ENCODE measurements at places on chromosomes 1 and 21.
A peak's percentile ranks its signal among the peaks of the same experiment; 100 is the strongest.

DNA sequence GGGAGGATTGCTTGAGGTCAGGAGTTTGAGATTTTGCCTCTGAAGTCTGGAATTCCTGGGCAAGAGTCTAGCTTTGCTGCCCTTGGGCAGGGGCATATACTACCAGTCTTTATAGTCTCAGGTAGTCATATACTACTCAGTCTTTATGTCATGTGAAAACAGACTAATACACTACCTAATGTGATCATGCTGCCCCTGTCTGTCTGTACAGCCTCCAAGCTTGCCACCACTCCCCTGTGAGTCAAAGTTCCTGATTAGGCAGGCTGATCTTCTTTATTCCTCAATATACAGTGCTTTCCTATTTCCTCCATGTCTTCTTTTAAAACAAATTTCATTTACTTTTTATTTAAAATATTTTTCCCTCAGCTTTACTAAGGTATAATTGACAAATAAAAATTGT, 105.3 kb upstream of the BEND5 start:
- DNase-seq = no peak

- no peak for DNase-seq
Observed at GRCh38 chr1:168223261-168223660, 2.5 kb upstream of the SFT2D2 start.

DNA sequence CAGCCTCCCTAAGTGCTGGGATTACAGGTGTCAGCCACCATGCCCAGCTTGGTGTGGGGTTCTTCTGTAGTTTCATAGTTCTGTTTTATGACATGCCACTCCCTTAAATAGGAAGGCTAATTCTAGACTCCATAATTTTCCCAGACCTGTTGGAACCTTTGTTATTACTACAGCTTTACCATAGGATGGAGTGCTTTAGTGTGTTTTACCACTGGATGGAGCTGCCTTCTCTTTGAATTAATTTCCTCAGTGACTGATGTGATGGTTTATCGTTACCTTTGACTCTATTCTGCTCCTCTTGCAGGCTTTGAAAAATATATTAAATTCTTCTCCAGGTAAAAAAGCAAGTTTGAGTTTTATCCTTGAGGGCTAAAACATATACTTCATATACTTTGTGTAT, 84.6 kb upstream of the NEK7 start:
- DNase-seq = no peak

- no peak for DNase-seq
Observed at GRCh38 chr1:202579806-202580205, 130.4 kb downstream of the SYT2 start.

- DNase-seq = no peak
Observed at GRCh38 chr1:234530672-234531071, 51.7 kb upstream of the TARBP1 start.

DNA sequence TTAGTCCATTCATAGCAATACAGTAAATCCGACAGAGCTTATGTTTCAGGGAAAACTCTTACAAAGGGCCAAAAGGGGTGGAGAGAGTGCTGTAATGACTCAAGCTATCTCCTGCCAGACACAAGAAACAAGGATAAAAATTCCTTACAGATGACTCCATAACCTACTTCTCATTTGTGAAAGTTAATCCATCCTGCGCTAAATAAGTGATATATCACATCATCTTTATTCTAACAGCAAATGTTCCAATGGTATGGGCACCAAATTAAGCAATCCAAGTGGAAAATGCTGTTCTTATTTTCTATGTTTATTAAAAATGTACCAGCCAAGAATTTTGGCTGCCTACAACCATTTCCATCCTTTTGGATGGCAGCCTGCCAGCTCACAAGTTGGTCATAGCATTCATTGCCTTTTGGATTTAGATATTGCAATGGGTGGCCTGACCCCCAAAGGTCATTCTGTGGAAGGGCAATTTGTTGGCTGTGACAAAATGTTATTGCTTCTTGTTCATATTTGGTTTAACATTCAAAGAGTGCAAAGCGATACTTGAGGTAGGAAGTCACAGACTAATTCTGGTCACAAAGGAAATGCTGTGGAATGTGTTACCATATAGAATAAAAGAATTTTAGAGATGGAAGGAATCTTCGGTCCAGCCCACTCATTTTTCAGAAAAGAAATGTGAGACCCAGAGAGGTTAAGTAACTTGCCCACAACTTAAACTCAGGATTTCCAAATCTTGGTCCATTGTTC, 2.8 kb upstream of the ENAH start:
- no peak for DNase-seq

DNA sequence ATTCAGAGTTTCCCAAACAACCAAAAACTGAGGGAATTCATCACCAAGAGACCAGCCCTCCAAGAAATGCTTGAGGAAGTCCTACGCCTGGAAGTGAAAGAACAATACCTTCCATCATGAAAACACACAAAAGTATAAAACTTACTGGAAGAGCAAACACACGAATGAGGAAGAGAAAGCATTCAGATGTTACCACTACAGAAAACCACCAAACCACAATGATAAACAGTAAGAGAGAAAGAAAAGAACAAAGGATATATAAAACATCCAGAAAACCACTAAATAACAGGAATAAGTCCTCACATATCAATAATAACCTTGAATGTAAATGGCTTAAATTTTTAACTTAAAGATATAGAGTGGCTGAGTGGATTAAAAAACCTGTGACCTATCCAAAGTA, 58.5 kb upstream of the BCL10 start:
- DNase-seq = no peak

- no peak for DNase-seq
Observed at GRCh38 chr1:32893198-32894018, 7.1 kb downstream of the HPCA start.

DNA sequence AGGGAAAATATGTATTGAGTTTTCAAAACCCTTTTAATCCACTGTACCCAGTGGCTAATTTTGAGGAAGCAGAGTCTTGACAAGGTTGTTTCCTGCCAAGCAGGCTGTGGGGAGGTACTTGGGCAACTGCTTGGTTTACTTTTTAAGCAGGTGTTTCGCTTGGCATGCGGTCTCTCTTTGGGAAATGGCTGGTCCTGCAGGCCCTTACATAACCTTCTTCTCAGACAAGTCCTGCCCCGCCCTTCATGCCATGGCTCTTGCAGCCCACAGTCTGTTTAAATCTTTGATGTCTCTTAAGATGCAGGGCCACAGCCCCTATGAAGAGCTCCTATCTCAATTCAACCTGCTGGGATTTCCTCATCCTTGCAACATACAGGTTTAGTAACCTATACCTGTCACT, 36.0 kb upstream of the ABCD3 start:
- DNase-seq = no peak

DNA sequence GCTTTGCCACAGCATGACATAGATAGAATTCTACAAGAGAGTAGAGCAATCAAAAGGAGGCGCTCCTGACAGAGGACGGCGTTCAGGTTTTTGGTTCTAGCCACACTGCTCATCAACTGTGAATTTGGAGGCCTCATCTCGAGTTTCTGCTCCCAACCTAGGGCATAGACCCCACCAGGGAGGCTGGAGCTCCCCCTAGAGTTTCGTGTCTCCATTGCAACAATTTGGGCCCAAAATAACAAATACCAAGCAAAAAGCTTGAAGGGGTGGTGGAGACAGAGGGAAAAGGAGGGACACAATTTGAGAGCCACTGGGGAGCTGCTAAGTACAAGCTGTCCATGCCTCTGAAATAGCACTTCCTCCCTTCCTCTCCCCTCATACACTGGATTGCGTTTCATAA, 297.0 kb downstream of the GPATCH2 start:
- DNase-seq = peak; percentile 32

GRCh38 chr1:173333581-173333980, 126.5 kb upstream of the TNFSF4 start:
- DNase-seq = no peak

DNA sequence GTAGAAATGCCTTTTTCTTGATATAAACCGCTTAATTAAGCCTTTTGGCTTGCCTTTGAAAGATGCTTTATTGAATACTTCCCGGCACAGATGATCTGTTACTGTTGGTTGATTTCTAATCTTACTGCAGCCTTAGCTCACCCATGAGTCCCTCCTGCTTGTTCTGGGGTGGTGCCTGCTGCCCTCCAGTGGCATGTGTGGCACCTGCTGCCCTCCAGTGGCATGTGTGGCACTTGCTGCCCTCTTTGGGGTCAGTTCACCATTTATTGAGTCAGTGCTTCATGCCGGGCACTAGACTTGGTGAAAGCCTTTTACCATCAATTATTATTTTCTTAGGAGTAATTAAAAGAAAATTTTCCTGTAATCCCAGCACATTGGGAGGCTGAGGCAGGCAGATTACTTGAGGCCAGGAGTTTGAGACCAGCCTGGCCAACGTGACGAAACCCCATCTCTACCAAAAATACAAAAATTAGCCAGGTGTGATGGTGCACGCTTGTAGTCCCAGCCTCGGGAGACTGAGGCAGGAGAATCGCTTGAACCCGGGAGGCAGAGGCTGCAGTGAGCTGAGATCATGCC, 54.3 kb downstream of the ADARB1 start:
- no peak for DNase-seq

DNA sequence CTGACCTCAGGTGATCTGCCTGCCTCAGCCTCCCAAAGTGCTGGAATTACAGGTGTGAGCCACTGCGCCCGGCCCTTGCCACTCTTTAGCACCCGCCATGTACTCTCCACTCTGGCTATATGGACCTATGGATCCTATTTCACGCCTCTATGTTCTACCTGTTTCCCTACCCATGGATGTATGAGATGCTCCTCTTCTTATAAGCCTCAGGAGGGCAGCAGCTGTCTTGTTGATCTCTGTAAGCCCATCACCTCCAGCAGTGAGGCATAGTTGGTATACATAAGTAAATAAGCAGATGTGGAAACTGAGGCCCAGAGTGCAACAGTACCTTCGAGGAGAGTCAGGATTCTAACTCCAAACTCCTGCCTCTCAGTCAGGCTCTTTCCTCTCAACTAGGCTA, 24.7 kb upstream of the ARTN start:
- no peak for DNase-seq

- no peak for DNase-seq
Observed at GRCh38 chr1:2784854-2785630, 16.5 kb downstream of the TTC34 start.

DNA sequence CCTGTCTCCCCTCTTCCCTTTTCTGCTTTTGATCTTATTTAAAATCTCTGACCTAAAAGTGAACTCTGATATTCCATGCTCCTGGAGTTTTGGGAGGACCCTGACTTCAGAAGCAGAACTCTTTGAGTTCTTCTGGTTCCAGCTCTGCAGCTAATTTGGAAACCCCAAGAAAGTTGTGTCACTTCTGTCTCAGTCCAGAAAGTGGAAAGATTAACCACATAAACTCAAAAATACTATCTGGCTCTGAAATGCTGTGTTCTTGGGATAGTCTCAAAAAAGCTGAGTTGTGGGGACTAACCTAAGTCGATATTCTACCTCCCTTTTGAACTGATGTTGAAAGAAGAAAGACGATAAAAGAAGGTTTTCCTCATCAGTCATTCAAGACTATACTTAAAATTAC, 59.8 kb downstream of the ITPKB start:
- no peak for DNase-seq

DNA sequence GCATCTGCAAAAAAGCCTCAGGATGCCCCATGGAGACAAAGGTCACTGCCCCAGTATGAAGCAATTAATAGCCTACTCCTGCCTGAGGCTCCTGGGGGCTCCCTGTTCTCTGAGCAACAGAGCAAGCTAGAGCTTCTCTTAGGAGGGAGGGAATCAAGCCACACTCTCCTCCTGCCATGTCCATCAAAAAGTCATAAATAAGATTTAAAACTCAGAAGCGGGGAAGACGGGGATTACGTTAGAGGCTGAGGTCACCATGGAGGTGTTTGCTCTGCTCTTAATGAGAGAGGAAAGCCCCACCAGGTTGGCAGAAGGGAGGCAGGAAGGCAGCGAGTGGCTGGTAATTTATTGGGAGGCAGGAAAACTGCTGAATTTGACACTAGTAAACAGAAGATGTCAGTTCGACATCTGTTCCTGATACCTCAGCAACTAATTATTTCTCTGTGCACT, 98.4 kb upstream of the TNR start:
- no peak for DNase-seq

GRCh38 chr1:12566484-12567287, 51.3 kb downstream of the DHRS3 start:
- DNase-seq = no peak

DNA sequence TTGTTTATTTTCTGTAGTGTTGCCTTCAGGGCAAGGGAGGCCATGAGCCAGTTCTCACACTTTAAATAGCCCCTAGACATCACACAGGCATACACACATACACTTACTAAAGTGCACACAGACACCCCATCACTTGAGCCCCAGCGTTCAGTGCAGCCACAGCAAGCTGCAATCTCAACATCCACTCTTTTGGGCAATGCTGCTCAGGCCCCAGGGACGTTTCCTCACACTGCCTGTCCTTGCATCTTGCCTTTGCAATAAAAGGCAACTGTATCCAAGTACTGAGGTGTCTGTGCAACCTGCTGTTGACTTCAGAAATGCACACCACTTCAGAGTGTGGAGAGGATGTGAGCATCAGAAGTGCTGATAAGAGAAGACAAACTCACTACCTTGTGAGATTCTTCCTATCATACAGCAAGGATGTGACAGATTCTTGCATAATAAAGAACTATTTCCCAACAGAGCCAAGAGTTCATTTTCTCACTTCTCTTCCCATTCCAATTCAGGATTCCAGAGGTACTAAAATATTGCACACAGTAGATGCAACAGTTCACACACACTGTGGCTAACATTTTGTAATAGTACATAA, 36.2 kb downstream of the IRF2BP2 start:
- no peak for DNase-seq

- no peak for DNase-seq
Observed at GRCh38 chr1:242425232-242425631, 99.3 kb downstream of the PLD5 start.

- DNase-seq = no peak
Observed at GRCh38 chr1:182428043-182428442, 21.9 kb upstream of the RGSL1 start.

GRCh38 chr1:90704817-90705216, 12.3 kb downstream of the BARHL2 start:
- no peak for DNase-seq

DNA sequence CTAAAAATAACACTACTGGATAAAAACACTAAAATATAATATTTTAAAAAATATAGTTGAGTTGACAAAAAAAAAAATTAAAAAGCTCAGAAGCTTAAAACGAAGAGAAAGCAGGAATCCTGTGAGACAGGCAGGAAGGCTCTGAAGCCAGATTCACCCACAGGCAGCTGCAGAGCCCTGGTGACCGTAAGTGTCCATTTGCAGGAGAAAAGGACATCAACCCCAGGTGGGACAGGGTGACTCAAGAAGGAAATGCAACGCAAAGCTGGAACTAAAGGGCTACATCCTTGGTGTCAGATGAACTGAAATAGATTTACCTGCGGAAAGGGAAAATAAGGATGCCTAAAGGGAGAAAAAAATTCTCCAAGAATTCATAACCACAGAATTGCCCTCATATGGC, 46.8 kb downstream of the USP24 start:
- DNase-seq = no peak

- DNase-seq = no peak
Observed at GRCh38 chr1:218409946-218410510, 64.9 kb downstream of the TGFB2 start.
